RPMI8226 (cell line): ENCODE measurements at places on chromosomes 3 and 15.

DNA sequence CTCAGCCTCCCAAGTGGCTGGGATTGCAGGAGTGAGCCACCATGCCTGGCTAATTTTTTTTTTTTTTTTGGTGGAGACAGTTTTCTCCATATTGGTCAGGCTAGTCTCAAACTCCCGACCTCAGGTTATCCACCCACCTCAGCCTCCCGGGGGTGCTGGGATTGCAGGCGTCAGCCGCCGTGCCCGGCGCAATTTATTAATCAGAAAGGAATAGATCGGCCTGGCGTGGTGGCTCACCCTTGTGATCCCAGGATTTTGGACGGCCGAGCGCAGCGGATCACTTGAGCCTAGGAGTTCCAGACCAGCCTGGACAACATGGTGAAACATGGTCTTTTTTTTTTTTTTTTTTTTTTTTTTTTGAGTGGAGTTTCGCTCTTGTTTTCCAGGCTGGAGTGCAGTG lies 13.3 kb upstream of the GOLGA8M start:
- DNase-seq = no peak

DNA sequence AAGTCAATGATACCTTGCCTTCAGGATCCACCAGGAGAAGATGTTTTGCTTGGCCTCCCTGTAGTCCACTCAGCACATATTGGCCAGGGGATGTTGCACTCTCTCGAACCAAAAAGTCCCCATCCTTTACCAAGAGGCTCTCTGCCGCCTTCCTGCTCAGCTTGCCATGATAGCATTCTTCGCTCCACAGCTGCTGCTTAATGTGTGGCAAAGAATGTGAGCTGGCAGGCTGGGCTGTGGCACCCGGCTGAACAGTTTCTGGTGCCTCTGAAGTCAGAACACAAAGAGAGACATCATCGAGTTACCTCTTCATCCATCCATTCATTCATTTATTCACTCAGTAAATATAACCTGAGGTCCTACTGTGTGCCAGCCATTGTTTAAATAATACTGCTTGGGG lies 23.9 kb upstream of the CEP152 start:
- no peak for DNase-seq

DNA sequence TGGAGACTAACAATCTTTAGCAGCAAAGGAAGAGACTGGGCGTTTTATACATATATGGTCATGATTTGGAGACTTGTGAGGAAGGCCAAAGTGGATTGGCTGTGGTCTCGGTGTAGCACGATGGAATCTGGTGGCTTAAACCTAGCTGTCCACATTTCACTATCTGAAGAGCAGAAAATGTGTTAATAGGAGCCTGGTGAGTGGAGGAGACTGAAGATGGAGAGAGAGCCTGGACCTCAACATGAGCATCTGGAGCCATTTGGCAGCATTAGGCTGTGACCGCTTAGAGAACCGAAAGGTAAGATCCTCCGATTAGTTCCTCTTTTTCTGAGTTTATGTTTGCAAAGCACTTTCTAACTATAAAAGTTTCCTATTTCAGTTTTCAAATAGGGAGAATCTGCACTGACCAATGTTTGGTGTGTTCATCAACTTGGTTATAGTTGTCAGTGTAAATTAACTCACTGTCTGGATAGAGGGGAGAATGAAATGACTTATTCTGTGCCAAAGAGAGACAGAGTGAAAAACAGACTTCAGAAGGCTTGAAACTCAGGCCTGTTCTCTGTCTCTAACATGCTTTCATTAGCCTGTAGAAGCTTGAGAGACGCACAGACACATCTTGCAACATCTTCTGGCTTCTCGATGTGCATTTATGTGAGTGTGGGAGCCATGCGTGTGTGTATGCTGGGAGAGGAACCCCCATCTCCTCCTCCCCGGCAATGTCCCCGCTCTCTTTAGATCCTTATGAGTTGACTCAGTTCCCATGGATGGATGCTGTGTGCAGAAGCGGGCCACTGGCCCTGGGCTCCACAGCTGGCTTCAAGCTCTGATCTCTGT lies 244.7 kb upstream of the TBL1XR1 start:
- DNase-seq = peak; percentile 97

DNA sequence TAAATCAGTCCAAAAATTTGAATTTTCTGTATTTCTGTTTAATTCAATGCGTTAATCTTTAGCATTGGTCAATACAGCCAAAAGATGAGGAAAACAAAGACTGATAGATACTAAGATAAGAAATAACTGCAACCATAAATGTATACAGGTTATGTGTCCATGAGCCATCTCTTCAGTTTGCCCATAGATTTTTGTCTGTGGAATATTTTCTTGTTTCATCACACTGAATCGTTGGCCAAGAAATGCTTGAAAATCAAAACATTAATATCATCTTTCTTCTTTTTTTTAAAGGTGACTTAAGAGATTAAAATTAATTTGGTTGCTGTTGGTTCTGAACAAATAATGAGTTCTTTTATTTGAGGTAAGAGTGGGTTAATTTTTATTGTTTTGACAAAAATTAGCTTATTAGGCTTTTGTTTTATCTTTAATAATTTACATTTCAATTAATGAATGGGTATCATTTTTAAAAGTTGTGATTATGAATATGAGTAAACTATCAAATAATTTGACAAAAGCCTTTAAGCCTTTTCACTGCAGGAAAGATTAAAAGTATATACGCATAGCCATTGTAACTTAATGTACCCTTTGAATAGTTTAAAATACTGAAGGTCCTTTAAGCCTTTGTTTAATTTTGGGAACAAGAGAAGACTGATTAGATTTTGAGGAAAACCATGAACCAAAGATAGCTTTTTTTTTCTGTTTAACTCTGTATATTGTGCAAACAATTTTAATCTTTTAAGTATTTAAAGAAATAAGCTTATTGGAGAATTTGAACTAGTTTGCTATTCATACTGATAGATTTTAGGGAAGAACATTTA lies 14.7 kb upstream of the CHD2 start:
- DNase-seq = no peak

DNA sequence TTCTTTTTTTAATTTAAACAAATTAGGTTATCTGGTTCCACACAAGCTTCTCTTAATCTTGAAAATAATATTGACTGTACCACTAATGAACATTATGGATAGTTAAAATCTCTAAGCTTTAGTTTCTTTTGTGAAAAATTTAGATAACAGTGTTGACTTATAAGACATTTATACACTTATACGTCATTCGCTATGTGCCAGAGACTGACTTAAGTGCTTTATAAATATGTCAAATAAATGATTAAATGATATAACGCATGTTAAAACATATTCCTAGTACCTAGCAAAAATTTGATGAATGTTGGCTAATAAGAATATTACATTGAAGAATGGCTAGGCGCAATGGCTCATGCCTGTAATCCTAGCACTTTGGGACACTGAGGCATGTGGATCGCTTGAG lies 96.3 kb downstream of the PCCB start:
- DNase-seq = no peak

GRCh38 chr15:50886139-50886467 lies 22.4 kb upstream of the AP4E1 start:
- no peak for DNase-seq
